ENCODE measurements at places on chromosomes 16 and 17.
A peak's percentile ranks its signal among the peaks of the same experiment; 100 is the strongest.

GRCh38 chr17:59355702-59356325, 24.4 kb downstream of the YPEL2 start:
- no peak for DNase-seq

GRCh38 chr16:66569827-66570405, 3.7 kb downstream of the CMTM1 start:
- no peak for DNase-seq

- peak; percentile 65 for DNase-seq
These were observed 15.8 kb downstream of the COPRS start for GRCh38 chr17:31843070-31843745.

GRCh38 chr17:76560036-76560876, 20.4 kb downstream of the PRCD start:
- no peak for DNase-seq

- DNase-seq = no peak
These were observed 55.1 kb downstream of the RPTOR start for GRCh38 chr17:80599546-80600305.

- no peak for DNase-seq
These were observed 528 bp downstream of the TERB1 start for GRCh38 chr16:66800856-66801255.

DNA sequence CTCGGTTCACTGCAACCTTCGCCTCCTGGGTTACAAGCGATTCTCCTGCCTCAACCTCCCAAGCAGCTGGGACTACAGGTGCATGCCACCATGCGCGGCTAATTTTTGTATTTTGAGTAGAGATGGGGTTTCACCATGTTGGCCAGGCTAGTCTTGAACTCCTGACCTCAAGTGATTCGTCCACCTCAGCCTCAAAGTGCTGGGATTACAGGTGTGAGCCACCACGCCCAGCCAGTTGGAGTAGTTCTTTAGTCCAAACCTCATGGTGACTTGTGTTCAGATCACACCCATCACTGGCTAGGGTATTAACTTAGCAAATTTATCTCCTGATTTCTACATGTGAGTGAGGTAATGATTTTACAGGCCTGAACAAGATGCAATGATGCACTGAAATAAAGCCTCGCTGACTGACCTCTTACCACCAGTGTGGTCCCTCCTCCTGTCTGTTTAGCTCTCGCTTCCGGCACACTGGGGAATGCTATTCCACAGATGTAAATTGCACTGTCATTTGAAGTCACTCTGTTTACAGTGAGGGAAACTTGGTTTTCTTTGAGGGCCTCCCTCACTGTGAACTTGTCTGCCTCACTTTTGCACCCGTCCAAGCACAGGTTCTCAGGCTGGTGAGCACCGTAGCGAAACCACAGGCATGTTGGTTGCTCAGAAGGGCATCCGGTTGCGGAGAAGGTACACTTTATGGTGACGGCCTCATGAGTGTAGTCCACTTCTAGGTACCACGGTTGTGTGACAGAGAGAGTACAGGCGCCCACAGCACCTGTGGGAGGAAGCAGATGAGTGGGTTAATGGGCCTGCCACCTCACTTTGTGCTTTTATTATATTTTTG, 5.5 kb downstream of the IGSF6 start:
- no peak for DNase-seq

DNA sequence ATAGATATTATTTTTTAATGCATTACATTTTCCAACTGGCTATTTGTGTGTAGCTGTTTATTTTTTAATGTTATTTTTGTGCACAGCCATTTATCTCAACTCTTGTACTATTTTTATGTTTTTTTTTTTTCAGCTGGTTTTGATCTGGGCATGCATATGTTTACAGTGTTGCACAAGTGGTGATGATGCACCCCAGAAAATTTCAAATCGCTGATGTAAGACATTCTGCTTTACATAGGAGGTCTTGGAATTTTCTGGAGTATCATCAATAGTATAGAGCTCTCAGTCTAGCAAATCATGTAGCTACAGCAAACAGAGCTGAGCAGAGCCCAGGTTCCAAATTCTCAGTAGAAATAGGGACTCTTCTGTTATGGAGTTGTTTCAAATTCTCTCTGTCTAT, 30.2 kb downstream of the CACNG5 start:
- no peak for DNase-seq

GRCh38 chr17:35089586-35090296, 26.2 kb upstream of the RFFL start:
- DNase-seq = no peak

DNA sequence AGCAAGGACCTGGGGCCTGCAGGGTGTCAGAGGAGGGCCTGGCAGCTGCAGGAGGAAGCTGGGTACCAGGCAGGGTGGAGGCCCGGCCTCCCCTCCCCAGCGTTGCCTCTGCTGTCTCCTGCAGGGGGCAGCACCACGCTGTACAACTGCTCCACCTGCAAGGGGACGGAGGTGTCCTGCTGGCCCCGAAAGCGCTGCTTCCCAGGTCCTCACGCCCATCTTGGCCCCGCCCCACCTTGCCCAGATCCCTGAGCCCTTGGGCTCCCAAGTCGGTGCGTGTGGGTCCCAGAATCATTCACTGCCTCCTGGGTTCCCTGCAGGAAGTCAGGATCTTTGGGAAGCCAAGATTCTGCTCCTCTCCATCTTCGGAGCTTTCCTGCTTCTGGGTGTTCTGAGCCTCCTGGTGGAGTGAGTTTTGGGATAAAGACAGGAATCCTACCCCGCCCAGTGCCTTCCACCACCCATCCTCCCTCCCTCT, 1.2 kb downstream of the TMEM95 start:
- DNase-seq = peak; percentile 94

DNA sequence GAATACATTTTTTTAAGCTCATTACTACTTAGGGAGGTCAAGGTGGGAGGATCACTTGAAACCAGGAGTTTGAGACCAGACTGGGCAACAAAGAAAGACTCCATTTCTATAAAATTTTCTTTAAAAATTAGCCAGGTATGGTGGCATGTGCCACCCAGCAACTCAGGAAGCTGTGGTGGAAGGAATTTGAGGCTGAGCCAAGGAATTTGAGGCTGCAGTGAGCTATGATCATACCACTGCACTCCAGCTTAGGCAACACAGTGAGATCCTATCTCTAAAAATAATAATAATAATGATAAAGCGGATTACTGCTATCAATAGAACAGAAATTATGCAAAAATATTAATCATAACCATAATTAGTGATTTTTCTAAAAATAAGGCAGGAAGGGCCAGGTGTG, 170.3 kb downstream of the COPRS start:
- no peak for DNase-seq

GRCh38 chr17:81518785-81519283, 6.2 kb upstream of the ACTG1 start:
- peak; percentile 84 for DNase-seq

GRCh38 chr16:27972500-27972899, 91.0 kb downstream of the GSG1L start:
- DNase-seq = peak; percentile 21

- DNase-seq = no peak
These were observed 6.6 kb upstream of the TMEM204 start for GRCh38 chr16:1526608-1527555.

- DNase-seq = no peak
These were observed 240.6 kb downstream of the PRKCA start for GRCh38 chr17:66542967-66543520.

DNA sequence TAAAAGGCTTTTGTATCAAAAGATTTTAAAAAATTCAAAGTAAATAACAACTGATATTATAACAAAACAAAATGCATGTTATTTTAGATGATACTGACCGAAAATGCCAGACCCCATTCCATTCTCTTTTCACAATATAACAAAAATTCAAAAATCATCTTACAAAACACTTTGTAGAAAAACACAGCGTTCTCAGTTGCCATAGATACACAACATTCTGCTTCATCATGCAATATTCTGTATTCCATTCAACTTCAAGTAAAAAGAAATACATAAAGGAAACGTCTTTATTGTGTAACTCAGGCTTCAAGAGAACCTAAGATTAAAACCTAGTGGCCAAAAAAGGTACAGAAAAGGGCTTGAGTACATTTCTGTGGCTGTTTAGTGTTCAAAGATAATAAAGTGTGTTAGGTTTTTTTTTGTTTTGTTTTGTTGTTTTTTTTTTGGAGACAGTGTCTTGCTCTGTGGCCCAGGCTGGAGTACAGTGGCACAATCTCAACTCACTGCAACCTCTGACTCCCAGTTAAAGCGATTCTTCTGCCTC, 250.5 kb downstream of the CEP112 start:
- DNase-seq = no peak

DNA sequence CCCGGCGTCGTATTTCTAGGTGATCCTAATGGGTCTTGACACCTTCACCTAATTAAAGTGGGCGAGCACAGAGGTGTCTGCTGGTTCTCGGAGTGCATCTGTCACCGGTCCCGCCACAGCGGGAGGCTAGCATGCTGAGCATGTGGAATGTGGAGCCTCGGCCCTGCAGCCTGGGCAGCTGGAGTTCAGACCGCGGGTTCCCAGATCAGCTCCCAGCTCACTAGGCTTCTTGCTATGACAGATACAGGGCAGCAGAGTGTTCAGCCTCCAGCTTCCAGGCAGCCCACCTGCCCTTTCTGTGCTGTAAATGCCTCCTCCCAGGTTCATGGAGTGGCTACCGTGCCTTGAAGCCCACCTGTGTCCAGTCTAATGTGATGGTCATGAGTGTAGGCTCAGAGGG, 166.7 kb downstream of the CPPED1 start:
- DNase-seq = no peak

DNA sequence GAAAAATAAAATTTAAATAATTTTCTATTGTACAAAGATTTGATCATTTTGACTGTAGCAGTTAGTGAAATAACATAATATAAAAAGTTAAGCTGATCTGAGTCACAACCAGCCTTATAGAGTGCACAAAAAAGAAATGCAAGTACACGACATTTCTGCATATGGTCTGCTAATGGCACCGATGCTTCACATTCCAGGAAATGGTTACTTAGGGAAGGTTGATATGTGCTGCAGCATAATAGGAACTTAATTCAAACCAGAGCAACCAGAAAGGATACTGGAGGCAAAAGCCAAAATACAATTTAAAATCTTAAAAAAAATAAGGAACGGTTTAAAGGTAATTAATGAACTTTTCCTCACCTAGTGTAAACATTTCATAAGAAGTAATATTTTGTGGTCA, 10.0 kb upstream of the CFDP1 start:
- DNase-seq = no peak

GRCh38 chr17:39867084-39867879, 720 bp upstream of the ZPBP2 start:
- DNase-seq = no peak

- no peak for DNase-seq
These were observed 164.1 kb downstream of the HS3ST4 start for GRCh38 chr16:25855818-25856217.

- no peak for DNase-seq
These were observed 103.8 kb downstream of the AMFR start for GRCh38 chr16:56321571-56321970.

GRCh38 chr16:19621445-19621844, 65.9 kb downstream of the VPS35L start:
- no peak for DNase-seq

DNA sequence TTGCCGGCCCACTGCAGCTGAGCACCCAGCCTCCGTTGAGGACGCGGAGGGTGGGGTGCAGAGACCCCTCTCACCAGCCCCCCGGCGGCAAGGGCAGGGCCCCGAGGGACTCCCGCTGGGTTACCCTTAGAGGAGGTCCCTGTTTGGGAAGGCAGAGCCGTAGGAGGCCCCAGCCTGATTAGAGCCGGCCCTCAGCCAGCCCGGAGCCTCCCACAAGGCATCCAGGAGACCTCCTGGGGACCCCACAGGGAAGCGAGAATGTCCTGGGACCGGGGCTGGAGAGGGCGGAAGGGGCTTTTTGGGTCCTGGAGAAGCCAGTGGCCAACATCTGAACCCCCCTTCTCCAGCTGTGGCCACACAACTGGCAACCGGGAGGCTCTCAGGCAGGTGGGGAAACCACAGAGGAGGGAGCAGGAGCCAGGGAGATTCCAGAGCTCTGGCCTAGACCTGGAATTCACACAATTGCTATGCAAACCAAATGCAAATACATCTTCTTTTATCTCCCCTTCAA, 21.7 kb upstream of the SP6 start:
- DNase-seq = no peak

DNA sequence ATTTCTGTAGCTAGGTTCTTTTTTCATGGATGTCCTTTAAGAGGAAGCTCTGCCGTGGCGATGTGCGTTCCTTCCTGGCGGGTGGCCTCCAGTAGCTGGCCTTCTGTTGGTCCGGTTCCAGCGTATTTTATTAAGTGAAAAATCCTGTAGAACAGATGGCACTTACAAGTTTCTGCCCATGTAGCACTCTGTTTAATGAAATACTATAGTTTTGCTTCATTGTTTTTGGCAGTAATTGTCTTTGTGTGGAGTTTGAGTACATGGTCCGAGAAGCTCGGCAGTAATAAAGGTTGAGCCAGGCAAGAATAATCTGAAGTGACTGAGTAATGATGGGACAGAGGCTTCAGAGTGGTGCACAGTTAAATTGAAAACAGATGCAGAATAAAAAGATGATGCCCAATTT, 20.4 kb downstream of the USP10 start:
- DNase-seq = no peak

DNA sequence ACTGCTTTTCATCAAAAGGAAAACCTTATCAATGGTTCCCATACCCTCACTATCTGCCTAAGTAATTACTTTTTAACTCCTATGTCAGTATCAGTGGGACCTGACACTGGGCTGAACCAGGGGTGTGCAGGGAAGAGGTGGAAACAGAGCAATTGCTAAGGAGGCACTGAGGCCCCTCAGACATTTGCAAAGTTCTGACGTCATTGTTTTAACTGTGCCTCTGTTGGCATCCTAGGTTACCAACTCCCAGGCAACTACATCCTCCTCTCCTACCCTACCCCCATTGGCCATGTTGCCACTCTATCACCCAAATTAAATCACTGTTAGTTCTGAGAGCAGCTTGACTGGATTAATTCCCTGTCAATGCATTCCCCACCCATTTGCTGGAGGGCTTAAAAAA, 8.0 kb upstream of the WWOX start:
- DNase-seq = no peak

DNA sequence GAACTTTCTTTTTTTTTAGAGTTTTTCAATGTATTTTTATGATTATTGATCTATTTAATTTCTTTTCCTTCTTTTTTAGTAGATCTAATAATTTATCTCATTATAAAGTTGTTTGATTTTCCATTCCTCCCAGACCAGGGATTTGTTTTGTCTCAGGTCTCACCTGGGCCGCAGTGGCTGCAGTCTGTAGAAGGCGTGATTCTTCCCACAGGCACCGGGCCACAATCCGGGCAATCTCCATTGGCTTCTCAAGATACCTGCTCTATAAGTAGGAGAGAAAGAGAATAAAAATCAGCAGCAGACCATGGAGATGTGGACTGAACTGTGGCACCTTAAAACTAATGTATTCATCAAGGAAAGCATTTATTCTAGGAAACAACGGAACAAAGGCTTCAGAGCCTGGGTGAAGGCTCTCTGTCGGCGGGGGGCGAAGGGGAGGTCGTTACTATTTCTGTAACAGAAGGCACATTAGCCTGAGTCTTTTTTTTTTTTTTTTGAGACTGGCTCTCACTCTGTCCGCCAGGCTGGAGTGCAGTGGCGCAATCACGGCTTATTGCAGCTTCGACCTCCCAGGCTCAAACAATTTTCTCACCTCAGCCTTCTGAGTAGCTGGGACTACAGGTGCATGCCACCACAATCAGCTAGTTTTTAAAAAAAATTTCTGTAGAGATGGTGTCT, 42.7 kb downstream of the STAT3 start:
- DNase-seq = peak; percentile 71
